ENCODE measurements at places on chromosomes 2 and 18. TPM values are rescaled to one million over a fixed set of nuclear protein-coding genes. Genes with fewer than 3 reads are reported as not detected.

DNA sequence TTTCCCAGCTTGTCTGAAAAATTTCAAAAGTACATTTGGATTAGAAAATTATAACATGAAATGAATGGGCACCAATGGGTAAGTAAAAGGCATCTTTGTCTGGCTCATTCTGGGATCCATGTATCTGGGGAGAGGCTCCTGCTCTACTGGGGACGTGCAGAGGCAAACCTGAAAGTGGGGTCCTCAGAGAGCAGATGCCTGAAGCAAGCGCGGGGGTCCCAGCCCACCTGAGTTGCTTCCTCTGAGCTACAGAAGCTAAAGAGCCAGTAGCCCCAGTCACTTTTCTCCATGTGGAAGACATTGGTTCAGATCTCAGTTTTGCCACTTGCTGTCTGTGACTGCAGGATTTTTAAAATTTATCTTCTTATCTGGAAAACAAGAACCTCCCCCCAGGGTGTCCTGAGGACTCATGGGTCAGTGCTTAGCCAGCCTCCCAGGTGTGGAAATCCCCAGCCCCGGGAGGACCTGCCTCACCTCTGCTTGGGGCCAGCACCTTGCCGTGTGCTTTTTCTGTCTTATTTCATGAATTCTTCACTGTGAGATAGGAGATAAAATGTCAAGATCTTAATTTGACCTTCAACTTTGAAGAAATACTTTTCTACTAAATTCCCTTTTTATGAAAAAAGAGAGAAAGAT, 25.1 kb upstream of the ODC1 start:
- no peak for DNase-seq

DNA sequence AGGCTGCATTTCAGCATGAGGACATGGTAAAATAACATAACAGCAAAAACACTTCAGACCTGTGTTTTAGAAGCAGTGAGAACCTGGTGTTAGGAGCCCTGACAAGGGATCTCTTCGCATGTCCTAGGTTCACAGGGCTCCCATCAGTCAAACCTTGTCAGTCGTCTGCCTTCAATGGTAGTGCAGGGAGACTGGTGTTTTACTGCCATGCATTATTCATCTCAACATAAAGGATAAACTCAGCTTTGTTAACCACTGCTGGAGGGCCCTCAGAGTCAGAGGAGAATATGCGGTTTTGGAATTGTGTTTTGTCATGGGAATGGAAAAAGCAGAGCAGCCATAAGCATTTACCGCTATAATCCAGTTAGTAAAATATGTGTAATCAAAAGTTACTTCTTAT, 275.9 kb upstream of the GCFC2 start:
- no peak for DNase-seq

- DNase-seq = no peak
These were observed 515.2 kb upstream of the FANCL start for GRCh38 chr2:58756336-58756735.

GRCh38 chr2:99617811-99618210, 128.0 kb upstream of the REV1 start:
- DNase-seq = no peak

DNA sequence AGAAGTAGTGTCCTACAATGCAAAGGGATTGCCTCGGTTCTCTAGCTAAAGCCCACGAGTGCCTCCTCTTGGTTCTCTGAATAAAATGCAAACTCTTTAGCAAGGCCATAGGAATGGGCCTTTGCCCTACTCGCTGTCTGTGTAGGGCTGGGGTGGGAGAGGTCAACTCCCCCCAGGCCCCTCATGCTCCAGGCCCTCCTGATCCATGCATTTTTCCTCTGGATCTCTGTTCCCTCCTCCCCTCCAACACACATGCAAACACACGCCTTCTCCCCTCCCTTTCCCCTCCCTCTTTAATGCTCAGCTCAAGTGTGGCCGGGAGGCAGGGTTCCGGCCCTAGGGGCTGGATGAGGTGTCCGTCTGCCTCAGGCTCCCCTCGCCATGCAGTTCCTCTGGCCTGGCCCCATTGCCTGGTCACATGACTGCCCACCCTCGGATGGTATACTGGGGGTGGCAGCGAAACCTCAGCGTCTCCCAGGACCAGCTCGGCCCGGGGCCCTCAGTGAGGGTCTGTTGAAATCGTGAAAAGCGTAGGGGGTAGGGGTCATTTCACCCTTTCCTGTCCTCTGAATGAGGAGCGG, 14.9 kb upstream of the KLF11 start:
- DNase-seq = no peak

- no peak for DNase-seq
These were observed 88.3 kb upstream of the SALL3 start for GRCh38 chr18:78891185-78891762.

- no peak for DNase-seq
These were observed 6.4 kb upstream of the CLEC4F start for GRCh38 chr2:70826696-70827350.

DNA sequence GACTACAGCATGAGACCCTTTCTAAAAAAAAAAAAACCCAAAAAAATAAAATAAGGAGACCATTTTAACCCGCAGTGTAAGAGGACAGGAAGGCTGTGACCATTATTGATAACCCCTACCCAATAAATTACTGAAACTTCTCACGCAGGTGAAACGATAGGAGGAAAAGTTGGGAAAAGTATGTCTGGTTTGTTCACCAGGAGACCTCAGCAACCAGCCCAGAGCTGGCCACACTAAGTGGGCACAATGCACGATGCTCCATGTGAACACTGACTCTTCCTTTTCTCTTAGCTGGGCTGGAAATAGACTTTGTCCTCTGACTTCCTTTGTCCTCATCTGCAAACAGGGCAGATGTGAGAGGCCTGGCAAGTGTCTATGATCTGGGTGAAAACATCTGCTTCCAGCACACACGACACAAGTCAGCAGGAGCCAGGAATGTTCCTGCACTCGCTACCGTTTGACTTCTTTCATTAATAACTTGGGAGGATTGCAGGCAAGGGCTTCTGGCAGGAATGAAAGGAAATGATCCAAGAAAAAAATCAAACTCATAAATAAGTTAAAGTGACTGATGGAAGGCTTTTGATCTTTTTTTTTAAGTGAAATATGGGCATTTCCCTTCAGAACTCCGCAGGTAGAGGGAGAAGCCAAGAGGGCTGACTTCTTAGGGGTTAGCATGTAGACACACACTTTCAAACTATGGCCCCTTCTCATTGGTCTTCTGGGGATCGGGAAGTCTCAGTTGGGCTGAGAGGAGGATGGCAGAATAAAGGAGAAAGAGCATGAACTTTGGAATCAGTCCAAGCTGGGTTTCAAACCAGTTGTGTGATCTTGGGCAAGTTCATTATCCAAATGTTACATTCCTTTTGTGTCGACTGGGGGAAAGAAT, 137.4 kb upstream of the MYCN start:
- peak; percentile 15 for DNase-seq

GRCh38 chr2:180717588-180717987, 262.8 kb upstream of the UBE2E3 start:
- DNase-seq = no peak

- no peak for DNase-seq
These were observed 912.2 kb upstream of the PIK3C3 start for GRCh38 chr18:41042866-41043265.

DNA sequence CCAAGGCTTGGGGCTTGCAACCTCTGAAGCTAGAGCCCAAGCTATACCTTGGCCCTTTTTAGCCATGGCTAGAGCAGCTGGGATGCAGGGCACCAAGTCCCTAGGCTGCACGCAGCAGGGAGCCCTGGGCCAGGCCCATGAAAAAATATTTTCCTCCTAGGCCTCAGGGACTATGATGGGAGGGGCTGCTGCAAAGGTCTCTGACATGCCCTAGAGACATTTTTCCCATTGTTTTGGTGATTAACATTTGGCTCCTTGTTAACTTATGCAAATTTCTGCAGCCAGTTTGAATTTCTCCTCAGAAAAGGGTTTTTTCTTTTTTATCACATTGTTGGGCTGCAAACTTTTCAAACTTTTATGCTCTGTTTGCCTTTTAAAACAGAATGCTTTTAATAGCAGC, 56.9 kb upstream of the LHCGR start:
- no peak for DNase-seq

DNA sequence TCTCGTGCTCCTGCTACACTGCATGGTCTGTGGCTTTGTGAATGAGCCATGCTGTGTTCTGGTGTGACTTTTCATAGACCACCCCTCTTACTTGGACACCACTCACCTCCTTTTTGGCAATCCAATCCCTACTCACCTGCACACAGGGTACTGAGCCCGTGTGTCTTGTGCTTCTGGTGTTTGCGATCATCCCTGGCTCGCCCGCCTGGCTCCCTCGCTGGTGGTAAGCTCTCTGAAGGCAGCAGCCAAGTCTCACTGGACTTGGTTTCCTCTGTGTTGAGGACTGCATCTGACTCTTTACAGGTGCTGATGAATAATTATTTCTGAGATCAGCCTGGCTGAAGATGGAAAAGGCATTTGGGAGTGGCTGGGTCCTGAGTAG, 276.8 kb downstream of the TSN start:
- no peak for DNase-seq

DNA sequence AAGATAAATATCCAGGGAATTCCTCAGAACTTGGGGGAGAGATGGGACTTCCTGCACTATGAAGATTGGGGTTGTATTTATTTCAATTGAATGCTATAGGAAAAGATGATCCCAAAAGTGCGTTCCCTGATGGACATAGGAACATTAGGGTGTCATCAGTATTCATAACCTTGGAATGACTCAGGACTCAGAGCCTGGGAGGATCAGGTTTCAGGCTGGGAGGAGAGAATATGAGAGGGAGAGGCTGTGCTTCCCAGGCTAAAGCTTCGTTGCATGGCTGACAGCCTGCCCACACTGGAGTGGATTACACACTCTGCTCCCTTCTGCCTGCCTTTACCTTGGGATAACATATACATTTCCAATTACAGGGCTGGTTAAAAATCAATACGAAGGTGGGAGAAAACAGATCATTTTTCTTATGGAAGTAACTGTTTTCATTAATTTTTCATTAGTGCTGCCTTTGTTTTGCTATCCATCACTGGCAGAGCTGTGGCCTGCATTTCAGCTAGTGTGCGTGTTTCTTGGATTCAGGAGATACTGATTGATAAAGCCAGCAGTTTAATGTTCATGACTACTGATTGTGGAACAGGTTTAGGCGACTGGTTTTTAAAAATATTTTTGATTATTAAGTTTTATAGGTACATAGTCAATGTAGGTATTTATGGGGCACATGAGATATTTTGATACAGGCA, 118.7 kb downstream of the KCTD1 start:
- peak; percentile 84 for DNase-seq

GRCh38 chr2:135998879-135999278, 13.5 kb upstream of the DARS1 start:
- no peak for DNase-seq

DNA sequence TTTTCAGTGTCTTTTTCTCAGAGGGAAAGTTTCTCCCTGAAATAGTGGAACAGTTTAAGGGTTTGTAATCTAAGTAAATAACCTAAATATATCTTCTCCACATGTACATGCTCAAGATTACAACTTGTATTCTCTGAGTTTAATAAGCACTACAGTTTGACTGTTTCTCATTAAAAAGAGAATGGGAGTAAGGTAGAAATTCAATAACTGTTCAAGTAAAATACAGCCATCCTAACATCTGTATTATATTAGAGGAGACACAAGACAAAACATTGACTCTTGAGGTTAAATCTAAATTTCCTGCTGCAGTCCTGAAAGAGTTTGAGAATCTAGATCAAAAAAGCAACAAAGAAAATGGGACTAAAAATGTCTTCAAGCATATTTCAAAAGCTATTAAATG, 73.0 kb upstream of the ZNF397 start:
- no peak for DNase-seq

- DNase-seq = no peak
These were observed 15.0 kb downstream of the GPR55 start for GRCh38 chr2:230909841-230910545.

DNA sequence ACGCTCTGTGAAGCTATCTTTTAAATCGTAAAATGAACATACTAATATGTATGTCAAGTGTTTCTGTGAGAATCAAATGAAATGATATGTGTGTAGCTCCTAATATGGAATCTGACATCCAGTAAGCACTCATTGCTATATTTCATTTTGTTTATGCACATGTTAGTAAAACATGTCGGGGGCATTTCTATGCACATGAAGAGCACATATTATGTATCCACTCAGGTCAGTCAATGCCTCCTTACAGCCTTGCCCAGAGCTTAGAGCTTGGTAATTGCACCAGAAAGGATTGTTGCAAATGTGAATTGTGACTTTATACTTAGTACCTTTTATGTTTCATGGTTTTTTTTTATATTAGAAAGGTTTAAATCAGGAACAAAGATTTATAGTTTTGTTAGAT, 463.7 kb upstream of the HNMT start:
- DNase-seq = no peak

DNA sequence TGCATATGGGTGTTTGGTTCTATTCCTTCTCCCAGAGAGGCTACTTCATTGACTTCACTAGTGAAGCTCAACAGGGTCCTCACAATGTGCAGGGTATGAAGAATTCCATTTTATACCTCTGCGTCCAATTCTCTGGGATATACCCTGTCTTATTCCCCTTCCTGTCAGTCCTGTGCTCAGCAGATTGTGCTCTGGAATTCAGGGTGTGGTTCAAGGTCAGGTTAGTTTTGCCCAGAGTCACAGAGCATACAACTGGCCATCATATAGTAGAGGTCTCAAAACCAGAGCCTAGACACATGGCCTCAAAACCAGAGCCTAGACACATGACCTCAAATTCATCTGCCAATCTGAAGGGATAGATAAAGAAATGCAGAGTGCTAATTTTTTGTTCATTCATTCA, 38.8 kb upstream of the VIT start:
- no peak for DNase-seq

DNA sequence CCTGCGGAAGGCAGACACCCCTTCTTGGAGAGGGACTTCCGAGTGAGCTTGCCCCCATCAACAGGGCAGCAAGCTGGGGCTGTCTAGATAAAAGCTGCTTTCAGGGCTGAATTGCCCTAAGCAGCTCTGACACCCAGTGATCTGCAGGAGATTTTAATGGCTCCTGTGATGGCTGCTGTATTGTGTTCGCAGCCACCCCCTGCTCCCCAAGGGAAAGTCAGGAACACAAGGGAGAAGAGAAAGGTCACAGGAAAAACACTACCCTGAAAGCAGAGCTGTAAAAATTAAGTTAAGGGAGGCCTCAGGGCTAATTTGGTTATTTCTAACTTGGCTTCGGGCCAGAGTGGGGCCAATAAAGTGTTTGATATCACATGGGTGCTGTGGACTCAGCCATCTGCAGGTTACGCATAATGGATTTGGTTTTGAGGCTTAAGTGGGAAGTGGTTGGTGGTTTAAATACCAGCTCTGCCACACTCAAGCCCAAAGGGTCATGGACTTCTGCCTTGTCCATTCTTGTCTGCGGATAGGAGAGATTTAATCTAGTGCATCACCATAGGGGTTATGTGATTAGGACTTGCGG, 147.6 kb downstream of the CLIP4 start:
- peak; percentile 13 for DNase-seq

GRCh38 chr18:76494231-76495005, 624 bp downstream of the ZNF516 start:
- DNase-seq = no peak

GTF2A1L gene
- 0.50 TPM for total RNA-seq

CCBE1 gene
- 8.7 TPM for total RNA-seq

HOXD13 gene
- total RNA-seq = not detected

LINC00305 gene
- total RNA-seq = not detected

LOXHD1 gene
- not detected for total RNA-seq

PSMD14 gene
- total RNA-seq = 107 TPM

B4GALT6 gene
- 6.9 TPM for total RNA-seq

HOXD3 gene
- 26.9 TPM for total RNA-seq

All from renal cortical epithelial cell (primary cell).